ENCODE measurements at places on chromosomes 3 and 15. TPM values are rescaled to one million over a fixed set of nuclear protein-coding genes. Genes with fewer than 3 reads are reported as not detected.

Gene SSUH2
- 0.71 TPM for total RNA-seq

Gene WWTR1
- 87.1 TPM for total RNA-seq

Gene GOLGA6B
- not detected for total RNA-seq

Gene RAB27A
- 17.7 TPM for total RNA-seq

Gene ZNF860
- 0.29 TPM for total RNA-seq

Gene TM6SF1
- 33.0 TPM for total RNA-seq

Gene CCR4
- 0.24 TPM for total RNA-seq

DNA sequence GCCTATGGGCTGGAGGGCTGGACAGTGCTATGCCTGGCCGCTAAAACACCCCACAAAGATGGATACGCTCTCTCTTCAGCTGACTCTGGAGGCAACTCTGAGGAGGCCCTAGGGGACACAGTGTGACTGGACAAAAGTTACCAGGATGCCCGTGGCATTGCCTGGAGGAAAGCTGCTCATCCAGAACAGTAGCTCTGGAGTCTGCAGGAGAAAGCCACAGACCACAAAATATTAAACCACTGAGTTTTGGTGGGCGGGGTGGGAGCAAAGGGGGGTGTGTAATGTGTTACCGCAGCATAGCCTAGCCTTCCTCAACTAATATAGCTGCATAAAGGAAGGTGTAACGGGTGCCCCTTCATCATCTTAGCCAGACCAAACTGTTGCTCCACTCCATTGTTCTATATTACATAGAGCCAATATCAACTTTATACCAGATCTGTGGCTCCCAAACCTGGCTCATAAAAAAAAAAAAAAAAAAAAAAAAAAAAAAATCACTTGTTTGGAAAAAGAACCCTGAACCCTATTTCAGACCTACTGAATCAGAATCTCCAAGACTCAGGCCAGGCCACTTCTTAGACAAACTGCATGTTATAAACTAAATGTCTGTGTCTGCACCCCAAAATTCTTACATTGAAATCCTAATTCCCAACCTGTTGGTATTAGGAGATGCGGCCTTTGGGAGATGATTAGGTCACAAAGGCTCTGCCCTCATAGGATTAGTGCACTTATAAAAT is 132.6 kb downstream of the TNIK start:
- DNase-seq: no peak

GRCh38 chr3:31815631-31816440 is 165.2 kb downstream of the OSBPL10 start:
- no peak for DNase-seq

DNA sequence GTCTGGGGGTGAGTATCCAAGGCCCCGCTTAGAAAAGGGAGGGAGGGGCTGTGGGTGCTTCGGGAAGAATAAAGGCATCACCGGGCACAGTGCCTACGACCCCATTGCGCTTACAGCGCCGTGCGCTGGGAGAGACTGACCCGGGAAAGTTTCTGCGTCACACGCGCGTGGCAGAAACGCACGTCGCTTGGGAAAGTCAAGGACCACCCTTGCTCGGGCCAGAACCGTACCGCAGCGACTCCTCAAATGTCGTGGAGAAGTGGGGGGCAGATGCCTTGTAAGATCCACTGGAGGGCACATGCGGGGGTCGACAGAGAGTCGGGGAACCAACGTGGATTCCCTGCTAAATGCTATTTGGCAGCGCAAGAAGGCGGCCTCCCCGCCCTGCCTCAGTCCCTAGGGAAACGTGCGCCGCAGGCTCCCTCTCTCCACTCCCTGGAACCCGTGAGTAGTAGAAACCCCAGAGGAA is 2.4 kb downstream of the ADAMTS9 start:
- DNase-seq: peak; percentile 73

- DNase-seq: no peak
These were observed 6.0 kb downstream of the PRKCI start for GRCh38 chr3:170228093-170228766.

GRCh38 chr3:115808816-115809215 is 185.5 kb downstream of the GAP43 start:
- DNase-seq: no peak

DNA sequence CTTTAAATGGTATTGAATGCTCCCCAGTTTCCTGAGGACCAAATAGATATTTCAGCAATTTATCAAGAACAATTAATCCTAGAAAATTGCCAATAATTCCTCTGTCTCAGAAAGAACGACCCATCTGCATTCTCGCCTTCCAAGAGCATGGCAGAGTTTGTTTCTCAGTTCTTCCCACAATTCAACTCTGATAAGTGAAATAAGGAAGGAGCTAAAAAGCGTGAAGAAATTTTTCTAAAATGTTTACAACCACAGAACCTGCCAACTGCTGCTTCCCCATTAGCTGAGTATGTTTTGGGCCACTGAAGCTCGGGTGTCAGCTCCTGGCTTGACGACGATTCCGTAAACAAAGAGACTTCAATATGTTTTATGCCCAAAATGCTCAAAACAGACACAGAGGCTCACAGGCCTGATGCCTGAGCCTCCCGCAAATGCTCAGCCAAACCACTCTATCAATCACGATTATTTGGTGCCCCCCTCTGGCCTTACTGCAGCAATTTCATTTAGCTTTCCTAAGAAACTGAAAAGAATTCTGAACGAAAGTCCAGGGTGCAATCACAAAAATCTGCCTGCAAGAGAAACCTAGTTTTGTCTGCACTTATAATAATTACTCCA is 259.2 kb upstream of the CCDC54 start:
- DNase-seq: peak; percentile 34

DNA sequence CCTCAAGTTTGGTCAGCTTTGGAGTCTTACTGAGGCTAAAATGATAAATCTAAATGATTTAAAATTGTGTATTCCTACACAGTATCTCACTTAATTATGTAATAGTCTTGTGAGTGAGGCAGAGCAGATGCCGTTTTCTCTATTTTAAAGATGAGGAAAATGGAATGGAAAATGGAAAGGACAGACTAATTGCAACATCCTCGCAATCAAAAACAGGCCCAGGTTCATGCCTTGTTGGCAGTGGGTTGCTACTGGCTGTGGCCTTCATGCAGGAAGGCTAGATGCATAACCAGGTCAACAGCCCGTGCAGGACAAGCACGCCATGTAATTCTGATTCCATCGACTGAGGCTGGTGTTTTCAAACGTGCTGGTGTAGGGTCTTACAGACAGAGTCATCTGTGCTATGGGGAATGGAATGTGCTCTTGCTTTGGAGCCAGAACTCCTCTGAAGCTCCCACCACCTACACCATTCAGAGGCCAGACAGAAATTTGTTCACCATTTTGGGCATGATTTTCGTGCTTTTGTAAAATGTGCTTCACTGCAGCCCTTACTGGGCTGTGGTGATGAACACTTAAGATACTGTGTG is 37.9 kb downstream of the MLH1 start:
- DNase-seq: no peak

- peak; percentile 55 for DNase-seq
These were observed 15.2 kb downstream of the GNAI2 start for GRCh38 chr3:50251220-50251619.

DNA sequence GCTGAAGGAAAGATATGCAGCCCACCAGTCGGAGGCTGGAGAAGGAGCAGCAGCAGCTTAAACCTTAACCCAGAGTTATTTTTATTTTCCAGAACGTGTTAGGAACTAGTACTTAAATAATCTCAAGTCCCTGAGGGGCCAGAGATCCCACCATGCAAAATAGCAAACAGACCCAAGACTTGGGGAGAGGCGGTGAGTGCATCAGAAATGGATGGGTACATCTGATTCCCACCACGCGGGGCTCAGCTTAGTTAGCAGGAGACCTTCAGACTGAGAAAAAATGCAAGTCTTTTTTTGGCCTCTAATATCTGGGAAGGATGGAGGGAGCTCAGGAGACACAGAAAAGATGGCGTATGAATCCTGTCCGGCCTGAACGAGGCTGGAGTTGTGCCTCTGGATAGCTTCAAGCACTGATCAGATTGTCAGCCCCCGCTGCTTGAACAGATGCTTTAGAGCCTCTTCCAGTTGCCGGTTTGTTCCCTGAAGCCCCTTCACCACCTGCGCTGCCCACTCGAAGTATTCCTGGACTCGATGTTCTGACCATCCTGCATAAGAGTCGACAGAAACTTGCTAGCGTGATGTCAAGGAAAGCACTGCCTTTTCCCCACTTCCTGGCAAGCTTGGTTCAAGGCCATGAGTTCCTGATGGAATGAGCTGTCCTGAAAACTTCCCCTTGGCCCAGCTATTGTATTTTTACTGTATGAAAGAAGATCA is 1.3 kb downstream of the HDDC3 start:
- no peak for DNase-seq

DNA sequence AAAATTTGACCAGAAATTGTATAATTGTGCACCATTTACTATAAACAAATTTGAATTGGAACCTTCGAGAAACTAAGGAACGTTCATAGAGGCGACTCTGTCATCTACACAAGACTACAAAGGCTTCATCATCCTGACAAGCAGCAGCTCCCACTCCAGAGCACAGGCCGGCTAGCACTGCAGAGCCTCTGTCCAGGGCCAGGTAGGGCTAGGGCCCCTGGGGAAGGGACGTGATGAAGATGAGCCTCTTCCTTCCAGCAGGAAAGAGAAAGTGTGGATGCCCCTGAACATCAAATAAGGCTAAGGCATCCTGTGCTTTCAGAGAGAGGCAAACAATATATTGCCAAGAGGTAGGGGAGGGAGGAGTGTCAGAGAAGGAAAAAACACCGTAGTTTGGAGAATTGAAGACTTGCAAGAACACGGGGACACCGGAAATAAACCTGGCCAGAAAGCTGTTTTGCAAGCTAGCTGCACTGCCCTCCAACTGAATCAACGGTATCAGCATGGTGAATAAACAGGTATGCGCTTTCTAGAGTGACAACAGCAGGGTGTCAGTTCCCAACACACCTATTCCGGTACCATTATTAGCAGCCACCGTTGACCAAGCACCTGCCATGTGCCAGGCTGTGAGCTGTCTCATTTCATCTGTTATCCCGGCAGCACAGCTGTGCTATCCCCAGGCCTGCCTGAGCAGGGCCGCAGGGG is 12.4 kb downstream of the XXYLT1 start:
- no peak for DNase-seq

DNA sequence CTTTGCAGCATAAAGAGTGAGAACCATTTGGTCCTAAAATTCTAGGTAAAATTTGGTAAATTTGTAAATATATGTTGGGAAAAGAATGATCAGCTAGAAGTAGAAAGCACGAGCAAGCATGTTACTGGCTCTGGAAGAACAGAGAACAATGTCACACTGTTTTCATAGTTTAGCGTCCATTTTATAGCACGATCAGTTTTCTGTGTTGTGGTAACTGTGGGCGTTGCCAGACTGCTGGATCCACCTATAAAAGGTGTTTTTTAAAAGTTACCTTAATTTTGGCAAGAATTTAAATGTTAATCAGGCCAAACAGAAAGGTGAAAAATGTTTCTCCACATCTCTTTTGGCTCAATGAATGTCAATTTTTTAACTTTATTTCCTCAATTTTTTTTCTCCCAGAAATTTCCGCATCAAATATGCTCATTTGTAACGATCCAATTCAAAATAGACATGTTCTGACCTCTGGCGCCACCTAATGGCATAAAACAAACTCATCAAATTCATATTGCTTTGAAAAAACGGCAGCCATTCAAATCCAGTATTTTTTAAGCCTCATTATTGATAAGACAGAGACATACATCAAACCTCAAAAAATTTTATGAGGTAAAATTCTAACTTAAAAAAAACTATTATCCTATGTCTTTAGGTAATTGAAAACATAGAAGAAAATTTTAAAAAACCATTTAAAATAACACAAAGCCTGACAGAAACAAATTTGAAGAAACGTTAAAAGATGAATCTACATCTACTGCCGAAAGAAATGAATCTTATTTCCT is 5.5 kb upstream of the GP5 start:
- no peak for DNase-seq

DNA sequence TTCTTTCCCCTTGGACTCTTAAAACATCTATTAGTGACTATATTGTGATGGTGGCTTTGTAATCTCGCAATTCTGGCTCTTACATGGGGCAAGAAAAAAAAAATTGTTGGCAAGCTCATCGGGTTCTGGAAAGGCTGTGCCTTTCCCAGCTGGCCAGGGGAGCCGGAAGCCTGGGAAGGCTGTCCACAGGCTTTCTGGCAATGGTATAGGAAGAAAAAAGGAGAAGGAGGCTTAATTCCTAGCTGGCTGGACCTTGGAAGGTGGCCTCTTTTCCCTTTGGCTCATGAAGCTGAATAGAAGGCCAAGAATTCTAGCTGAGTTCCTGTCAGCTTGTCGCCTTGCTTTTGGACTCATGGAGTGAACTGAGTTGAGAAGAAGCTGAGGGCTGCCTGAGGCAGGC is 243.5 kb upstream of the SEMA6D start:
- peak; percentile 67 for DNase-seq

DNA sequence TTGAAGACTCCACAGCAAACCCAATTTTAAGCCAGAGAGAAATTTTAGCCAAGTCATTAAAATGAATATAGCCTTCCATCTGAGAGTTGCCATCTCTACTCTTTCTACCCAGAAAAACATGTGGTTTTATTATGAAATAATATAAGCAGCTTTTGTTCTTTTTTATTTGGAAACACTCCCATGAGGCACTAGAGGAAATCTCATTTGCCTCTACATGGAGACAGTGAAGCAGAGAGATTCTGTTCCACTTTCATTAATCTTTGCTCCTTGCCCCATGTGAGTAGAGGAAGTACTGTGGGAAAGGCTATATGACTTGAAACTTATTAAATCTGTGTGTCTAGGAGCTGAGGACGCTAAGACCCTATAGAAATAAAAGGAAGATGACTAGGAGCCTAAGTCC is 111.1 kb downstream of the P3H2 start:
- DNase-seq: no peak

DNA sequence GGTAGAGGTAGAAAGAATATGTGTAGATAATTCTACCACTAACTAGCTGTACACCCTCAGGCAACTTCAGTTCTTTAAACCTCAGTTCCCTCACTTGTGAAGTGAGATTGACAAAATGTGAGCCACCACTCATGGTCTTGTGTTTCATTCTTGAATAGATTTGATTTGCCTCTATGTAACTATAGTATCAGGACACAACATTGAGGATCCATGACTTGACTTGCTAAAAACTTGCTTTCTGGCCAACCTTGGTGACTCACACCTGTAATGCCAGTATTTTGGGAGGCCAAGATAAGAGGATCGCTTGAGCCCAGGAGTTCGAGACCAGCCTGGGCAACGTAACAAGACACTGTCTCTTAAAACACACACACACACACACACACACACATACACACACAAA is 115.8 kb upstream of the FLNB start:
- DNase-seq: no peak

DNA sequence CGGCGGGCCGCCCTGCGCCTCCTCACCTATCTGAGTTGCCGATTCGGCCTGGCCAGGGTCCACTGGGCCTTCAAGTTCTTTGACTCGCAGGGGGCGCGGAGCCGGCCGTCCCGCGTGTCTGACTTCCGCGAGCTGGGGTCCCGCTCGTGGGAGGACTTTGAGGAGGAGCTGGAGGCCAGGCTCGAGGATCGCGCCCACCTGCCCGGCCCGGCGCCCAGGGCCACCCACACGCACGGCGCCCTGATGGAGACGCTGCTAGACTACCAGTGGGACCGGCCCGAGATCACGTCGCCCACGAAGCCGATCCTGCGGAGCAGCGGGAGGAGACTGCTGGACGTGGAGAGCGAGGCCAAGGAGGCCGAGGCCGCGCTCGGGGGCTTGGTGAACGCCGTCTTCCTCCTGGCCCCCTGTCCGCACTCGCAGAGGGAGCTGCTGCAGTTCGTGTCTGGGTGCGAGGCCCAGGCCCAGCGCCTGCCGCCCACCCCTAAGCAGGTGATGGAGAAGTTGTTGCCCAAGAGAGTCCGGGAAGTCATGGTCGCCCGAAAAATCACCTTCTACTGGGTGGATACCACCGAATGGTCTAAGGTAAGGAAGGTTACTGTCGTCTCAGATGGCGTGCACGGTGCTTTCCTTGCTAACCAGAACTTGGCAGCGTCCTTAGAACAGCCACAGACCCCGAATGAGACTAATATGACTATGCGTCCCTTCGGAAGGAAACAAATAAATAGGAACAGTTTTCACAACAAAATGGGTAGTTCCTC is 567 bp downstream of the TICRR start:
- DNase-seq: no peak
